Activated naive CD8-positive, alpha-beta T cell treated with anti-CD3 and anti-CD28 coated beads, Interleukin-2, amount 10 ng/mL, durations not matched to agents 7 days and 5 days (primary cell): ENCODE measurements at places on chromosomes 4 and X.
A peak's percentile ranks its signal among the peaks of the same experiment; 100 is the strongest.

- DNase-seq, result no peak
Measured at GRCh38 chr4:139628184-139629012, 37.2 kb upstream of the MGST2 start.

- DNase-seq, result no peak
Measured at GRCh38 chrX:144715337-144715736, 532.0 kb upstream of the SPANXN1 start.

- DNase-seq, result no peak
Measured at GRCh38 chrX:626745-627509, 3.7 kb upstream of the SHOX start.

GRCh38 chrX:69076088-69076487 lies 89.2 kb downstream of the PJA1 start:
- DNase-seq, result no peak

GRCh38 chr4:184843984-184844554 lies 18.3 kb upstream of the ACSL1 start:
- DNase-seq, result no peak

GRCh38 chrX:71666240-71667223 lies 814 bp upstream of the LOC101059915 start:
- DNase-seq, result no peak

DNA sequence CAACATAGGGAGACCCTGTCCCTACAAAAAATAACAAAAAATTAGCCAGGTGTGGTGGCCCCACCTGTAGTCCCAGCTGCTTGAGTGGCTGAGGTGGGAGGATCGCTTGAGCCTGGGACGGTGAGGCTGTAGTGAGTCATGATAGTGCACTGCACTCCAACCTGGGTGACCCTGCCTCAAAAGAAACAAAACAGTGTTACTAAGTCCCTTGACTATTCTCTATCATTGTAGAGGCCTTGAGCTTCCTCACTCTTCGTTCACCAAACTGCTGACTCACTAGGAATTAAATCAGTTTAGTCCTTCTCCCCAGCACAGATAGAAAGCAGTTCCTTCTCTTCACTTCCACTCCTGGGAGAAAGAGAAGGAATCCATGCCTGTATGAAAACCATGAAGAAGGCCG lies 14.5 kb downstream of the CDS1 start:
- no peak for DNase-seq

DNA sequence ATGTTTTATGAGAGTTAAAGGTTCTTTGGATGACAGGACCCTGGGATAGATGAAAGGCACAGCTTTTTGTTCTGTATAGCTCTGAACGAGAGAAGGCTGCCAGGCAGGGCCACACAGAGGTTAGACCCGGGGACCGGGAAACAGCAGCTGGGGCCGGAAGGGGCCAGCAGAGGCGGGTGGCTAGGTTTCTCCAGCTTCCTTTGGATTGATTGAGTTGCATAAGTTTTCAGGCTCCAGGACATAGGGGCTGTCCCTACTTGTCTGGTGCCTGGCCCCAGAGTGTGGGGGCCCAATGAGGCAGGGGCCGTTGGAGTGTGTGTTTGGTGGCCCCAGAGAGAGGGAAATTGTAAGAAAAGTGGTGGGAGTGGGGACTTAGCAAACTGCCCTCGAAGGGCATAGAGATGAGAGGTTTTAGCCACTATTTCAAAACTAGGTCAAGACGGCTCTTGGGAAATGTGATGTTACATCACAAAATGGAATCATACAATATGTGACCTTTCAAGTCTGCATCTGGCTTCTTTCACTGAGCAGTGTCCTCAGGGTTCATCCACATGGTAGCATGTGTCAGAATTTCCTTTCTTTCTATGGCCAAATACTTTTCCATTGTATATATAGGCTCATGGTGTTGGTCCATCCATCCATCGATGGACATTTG lies 3.7 kb downstream of the ZFP92 start:
- DNase-seq, result no peak

- DNase-seq, result no peak
Measured at GRCh38 chr4:17811078-17811603, 362 bp downstream of the NCAPG start.

DNA sequence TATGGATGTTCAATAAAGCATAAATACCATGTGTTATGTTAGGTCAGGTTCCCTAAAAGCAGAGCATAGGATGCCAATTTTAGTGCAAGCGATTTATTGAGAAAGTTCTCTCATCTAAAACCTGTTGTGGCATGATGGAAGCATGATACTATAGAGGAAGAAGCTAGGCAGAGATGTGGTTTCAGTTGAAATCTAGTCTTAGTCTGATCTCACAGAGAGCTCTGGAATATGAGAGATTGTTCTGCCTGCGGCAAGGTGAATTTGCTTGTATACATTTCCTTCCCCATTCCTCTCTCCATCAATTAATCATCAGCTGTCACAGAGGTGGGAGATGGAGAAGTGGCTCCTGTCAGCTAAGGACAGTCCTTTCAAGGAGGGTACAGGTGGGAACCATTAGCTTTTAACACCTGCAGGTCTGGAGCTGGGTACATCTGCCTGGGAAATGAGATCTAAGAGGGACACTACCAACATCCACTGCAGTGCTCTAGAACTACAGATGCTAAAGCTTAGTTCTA lies 252.4 kb downstream of the CFAP299 start:
- DNase-seq, result no peak

DNA sequence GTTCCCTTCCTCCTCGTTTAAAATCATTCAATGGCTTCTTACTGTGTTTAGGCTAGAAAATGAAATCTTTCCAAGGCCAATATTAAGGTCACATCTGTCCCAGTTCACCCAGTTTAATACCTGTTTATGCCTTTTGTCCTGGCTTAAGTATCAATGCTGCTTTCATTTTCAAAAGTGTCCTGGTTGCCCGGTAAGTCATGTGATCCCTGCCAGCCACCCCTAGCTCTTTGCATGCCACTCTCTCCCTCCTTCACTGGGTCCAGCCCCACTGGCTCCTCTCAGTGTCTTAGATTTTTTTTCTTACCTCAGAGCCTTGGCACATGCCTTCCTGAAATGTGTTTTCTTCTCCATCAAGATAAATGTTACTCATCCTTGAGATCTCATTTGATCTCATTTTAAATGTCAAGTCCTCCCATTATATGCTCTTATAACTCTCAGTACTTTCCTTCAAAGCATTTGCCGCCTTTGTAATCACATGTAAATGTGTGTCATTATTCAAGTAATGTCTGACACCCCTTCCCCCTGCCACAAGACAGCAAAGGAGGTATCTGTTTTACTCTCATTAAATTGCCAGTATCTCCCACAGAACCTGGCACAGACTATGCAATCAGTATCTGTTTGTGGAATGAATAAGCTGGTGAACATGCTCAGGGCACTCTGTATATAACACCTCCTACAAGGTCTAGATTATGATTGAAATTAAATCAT lies 472.5 kb upstream of the RPS6KA3 start:
- DNase-seq, result no peak

DNA sequence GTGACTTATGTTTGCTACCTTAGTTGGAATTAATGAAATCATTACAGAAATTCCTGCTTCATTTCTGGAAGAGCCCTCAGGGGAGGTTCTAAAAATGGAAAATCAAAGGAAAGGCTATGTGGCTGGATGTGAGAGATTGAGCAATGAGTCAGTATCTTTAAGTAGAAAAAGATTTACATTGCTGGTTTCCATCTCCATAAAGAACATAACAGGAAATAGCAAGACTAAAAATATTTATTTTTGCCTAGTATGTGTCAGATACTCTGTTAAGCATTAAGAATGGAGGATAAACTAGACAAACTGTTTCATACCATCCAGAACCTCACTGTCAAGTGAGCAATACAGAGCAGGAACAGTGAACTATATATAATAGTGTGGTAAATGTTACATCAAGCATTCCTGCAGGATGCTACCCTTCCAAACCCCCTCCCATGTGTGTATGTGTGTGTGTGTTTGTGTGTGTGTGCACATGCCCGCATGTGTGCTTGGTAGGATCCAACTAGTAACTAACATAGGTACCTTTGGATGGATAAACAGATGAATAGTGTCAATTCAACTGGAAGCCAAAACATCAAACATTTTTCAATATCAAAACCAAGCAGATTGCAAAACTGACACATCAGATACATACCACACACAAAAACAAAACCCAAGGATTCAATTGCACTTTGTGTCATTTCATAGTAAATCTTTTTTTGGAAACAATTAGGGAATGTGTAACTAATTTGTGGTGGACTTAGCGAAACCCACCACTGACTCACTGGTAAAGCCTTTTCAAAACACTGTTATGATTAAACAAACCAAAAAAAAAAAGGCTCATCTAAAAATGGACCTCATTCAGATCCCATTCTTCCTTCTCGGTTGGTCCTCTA lies 223.4 kb downstream of the SHROOM3 start:
- DNase-seq, result no peak

DNA sequence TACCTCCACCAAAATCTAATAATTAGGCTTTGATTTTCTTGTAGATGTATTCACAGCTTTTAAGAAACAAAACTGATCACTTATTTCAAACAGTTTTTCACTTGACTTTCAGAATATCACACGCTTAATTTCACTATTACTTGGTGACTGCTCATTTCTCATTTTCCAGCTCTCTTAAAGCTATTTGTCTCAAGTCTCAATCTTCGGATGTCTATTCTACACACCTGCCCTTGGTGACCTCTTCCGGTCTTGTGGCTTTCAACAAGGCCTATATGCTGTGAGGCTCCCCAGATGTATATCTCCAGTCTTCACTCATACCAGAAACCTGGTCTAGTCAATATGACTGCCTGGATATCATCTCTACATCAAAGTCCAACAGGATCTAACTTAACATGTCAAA lies 34.9 kb upstream of the ANXA10 start:
- DNase-seq, result no peak

- DNase-seq, result no peak
Measured at GRCh38 chr4:70531981-70532380, 13.6 kb downstream of the AMTN start.

- no peak for DNase-seq
Measured at GRCh38 chr4:75841641-75842520, 60.4 kb downstream of the PPEF2 start.

DNA sequence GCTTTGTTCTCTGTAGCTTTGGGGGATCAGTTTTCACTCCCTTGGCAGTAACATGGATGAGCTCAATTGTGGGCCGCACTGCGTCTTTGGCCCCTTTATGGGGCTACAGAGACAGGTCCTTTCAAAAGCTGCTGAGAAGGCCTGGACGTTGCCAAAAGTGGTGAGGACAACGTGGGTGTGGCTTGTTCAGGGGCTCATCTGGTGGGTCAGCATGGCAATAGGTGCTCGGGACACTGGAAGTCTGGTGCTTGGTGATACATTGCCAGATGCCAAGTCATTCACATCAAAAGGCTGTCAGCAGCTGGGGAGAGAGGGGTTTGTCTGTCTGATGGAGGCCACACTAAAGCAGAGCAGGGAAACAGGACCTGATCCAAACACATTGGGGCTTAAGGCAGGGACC lies 149.8 kb upstream of the EOLA2 start:
- DNase-seq, result no peak

DNA sequence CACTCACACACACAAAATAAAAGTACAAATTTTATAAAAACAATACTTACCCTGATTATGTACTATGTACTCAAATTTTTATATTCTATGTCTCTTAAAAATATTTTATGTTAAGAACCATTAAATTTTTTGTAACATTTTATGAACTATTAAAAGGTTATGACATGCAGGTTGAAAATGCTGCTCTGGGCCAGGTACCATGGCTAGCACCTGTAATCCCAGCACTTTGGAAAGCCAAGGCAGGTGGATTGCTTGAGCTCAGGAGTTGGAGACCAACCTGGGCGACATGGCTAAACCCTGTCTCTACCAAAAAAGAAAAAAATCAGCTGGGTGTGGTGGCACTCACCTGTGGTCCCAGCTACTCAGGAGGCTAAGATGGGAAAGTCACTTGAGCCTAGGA lies 29.4 kb upstream of the SPINK2 start:
- no peak for DNase-seq

DNA sequence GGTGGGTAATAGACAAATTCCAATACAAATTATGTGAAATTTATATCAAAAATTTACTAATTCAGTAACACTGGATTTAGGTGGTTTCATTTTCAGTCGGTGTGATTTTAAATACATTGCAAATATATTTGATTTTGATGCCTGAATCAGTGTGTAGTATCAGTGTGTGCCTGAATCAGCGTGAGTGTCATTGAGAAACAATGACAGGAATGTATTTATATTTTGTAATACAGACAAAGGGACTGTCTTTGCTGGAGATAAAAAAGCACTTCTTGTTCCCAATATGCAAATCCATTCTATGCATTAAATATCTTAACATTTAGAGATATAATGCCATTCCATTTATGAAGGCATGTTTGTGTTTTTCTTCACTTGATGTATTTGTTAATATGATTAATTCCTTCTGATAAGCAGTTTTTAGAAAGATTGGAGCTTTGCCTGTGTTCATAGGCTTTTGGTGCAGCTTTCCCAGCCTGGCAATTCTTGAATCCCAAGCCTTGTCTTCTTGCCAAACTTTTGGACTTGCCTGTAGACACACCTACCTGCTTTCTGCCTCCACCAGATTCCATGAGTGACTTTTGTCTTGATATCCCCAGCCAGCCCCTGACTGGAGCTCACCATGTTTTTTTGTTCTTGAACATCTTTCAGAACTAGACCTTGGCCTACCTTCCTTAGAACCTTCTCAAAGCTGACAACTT lies 243.8 kb downstream of the ADGRL3 start:
- DNase-seq, result no peak

DNA sequence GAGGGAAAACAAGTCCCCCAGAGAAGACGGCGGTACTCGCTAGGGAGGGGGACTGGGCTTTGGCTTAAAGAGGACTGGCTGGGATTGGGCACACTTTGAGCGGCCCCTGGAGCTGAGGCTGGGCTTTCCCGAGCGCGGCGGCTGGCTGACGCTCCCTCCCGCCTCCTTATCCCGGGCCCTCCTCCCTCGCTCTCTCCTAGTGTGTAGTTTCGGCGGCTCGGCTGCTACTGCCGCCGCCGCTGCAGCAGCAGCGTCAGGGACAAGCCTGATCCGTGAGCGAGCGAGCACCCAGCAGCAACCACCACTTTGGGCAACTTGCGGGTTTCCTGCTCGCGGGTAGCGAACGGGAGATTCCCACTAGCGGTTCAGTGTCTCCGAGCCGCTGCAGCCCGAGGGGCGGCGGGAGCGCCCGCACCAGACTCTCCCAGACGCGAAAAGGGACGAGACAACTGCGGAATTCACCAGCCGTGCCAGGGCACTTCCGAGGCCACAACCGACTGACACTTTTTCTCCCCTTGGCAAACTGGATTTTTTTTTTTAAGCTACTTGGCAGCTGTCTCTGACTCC lies 632 bp upstream of the PCDH7 start:
- DNase-seq, result peak; percentile 33

GRCh38 chr4:69764311-69764710 lies 3.9 kb upstream of the SULT1B1 start:
- no peak for DNase-seq

DNA sequence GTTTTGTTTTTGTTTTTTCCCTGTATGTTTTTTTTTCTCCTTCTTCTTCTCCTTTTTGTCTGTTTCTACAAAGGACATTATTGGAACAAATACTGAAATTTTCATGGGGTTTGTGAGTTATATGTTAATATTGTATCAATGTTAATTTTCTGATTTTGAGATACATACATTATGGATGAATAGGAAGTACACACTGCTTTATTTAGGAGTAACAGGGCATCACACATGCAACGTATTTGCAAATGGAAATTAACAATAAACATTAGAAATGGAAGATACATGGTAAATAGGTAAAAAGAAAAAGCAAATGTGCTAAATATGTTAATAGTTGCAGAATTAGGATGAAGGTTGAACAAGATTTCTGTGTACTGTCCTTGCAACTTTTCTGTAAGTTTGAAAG lies 477.2 kb upstream of the INTU start:
- DNase-seq, result no peak
